ENCODE measurements at places on chromosomes 11 and 22.
A peak's percentile ranks its signal among the peaks of the same experiment; 100 is the strongest.

DNA sequence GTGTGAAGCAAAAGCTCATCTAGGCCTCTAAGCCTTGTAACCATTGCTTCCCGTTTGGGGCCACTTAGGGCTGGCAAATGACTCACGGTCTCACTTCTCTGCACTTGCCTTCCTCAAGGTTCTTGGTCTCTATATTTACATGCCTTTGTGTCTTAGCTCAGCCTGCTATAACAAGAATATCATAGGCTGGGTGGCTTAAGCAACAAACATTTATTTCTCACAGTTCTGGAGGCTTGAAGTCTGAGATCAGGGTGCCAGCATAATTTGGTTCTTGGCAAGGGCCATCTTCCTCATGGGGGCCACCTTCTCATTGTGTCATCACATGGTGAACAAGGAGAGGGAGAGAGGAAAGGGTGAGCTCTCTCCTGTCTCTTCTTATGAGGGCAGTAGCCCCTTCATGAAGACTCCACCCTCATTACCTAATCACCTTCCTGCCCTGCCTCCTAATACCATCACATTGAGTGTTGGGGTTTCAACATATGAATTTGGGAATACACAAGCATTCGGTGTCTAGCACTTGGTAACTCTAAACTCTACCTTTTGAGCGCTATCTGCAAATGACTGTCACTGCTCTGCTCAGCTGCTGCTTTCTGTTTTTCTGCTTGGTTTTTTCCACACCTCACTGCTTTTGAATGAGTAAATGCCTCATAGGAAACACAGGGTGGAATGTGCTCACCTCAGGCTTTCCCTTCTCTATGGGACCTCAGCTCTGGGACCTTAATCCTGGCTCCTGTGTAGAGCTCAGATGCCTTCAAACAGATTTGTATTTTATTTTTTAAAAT, 16.2 kb upstream of the ME3 start:
- no peak for DNase-seq

- DNase-seq: no peak
Measured at GRCh38 chr11:126336138-126336541, 19.3 kb upstream of the ST3GAL4 start.

- DNase-seq: peak; percentile 82
Measured at GRCh38 chr11:66289548-66290329, 796 bp upstream of the YIF1A start.

GRCh38 chr11:36373016-36374010, 77.2 kb downstream of the PRR5L start:
- DNase-seq: no peak

- DNase-seq: no peak
Measured at GRCh38 chr11:22927793-22928192, 67.5 kb upstream of the CCDC179 start.

DNA sequence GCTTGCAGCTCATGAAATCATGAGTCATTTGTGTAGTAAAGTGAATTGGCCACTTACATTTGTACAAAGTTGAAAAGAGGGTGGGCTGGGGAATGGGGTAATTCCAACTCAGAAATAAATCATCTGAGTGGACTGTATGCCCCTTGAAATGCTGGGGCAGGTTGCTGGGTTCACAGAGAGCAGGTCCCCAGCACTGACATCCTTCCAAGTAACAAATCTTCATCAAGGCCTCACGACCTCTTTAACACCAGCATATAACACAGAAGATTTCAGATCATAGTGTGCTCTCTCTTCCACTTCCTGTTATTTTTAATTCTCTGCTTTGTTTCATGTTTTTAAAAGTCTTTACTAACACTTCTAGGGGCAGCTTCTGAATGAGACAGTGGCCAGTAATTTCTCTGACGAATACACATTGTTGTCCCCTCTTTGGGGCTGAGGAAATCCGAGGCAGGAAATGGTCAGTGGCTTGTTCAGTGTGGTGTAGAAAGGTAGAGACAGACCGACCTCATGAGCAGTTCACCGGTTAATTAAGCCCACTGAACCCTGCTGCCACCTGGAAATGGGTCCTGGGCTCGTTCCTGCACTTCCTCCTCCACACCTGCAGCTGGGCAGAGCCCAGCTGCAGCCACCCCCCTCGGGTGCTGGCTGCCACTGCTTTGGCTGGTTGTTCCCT, 127.7 kb downstream of the MAML2 start:
- no peak for DNase-seq
